NCI-H524 treated with DMSO at 0.1 percent for 48 hours (cell line): ENCODE measurements at places on chromosomes 7 and 10.

- no peak for DNase-seq
Observed at GRCh38 chr10:77592510-77592909, 45.1 kb downstream of the KCNMA1 start.

GRCh38 chr7:123608991-123609882, 7.6 kb downstream of the ASB15 start:
- no peak for DNase-seq

- no peak for DNase-seq
Observed at GRCh38 chr10:123633636-123634035, 32.5 kb upstream of the GPR26 start.

DNA sequence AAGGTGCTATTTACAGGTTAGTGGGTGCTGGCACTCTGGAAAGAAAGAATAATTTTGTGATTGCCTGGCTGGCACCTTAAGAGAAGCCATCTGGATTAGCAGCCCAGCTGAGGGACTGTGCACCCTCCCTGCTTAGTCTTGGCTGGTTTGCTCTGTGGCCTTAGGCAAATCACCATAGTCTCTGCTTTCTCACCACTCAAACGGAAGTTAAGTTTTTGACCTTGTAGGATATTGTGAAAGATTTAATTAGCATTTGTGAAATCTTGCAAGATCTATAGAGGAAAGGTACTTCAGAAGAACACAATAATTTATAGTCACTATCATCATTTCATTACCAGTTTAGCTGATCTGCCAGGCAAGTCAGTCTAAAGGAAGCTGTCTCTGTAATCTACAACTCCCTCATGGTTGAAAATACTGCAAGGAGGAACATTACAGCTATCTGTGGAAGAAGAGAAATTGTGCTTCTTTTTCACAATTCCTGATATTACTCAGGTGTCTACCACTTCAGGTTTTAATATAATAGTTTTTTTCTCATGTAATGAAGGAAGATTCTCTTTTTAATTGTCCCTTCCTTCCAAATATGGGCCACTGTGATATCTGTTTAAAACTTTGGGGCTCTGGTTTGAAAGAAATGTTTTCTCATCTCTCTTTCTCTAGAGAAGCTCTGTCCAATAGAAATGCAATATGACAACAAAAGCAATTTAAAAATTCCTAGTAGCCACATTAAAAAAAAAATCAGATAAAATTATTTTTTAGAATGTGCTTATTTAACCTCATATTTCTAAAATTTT, 219.6 kb downstream of the PTEN start:
- no peak for DNase-seq
